ENCODE measurements at places on chromosomes 3 and 15.

GRCh38 chr3:16828815-16829214 lies 55.9 kb upstream of the PLCL2 start:
- DNase-seq: peak; percentile 44

- DNase-seq: no peak
Observed at GRCh38 chr15:31464216-31465082, 137.8 kb downstream of the KLF13 start.

DNA sequence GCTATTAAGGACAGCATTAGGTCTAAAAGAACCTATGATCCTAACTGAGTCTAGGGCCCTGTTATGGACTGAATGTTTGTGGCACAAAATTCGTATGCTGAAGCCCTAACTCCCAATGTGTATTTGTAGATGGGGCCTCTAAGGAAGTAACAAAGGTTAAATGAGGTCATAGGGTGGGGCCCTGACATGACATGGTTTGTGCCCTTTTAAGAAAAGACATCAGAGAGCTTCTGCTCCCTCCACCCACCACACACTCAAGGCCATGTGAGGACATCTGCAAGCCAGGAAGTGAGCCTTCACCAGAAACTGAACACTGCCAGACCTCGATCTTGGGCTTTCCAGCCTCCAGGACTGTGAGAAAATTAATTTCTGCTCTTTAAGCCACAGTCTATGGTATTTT lies 49.2 kb downstream of the PHC3 start:
- no peak for DNase-seq

GRCh38 chr15:28117432-28117990 lies 18.4 kb upstream of the OCA2 start:
- no peak for DNase-seq

GRCh38 chr3:128424508-128425069 lies 42.1 kb downstream of the DNAJB8 start:
- DNase-seq: no peak

- DNase-seq: no peak
Observed at GRCh38 chr15:101559952-101560351, 70.4 kb upstream of the PCSK6 start.

- DNase-seq: no peak
Observed at GRCh38 chr3:187639927-187640568, 30.1 kb downstream of the SST start.

GRCh38 chr3:13617981-13618380 lies 69.1 kb downstream of the FBLN2 start:
- DNase-seq: no peak

GRCh38 chr15:45456212-45457106 lies 66.1 kb downstream of the SLC30A4 start:
- peak; percentile 37 for DNase-seq

- no peak for DNase-seq
Observed at GRCh38 chr15:78402061-78402610, 35.9 kb upstream of the IREB2 start.

DNA sequence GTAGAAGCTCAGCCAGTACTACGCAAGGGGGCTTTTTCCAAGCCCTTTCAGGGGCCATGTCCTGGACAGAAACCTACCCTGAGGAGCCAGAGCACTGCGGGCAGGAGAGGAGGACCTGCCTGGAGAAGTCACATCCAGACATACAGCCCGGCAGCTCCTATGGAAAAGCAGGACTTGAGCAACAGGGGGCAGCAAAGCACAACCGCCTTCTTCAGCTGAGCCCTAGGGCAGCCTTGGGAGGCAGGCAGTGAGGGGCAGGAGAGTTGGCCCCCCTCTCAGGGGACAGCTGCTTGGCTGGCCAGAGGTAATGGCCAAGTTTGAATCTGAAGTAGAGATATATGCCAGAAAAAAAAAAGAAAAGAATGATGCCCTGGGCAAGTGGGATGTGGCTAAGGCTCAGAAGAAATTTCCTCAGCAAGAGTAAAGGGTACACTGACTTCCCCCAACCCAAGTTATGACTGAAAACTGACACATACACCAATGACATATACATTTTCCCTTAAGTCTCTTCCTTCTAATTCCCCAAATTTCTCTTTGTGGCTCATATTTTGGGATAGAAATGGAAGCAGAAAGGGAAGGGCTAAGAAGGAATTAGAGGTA lies 56.9 kb downstream of the CYP19A1 start:
- no peak for DNase-seq

DNA sequence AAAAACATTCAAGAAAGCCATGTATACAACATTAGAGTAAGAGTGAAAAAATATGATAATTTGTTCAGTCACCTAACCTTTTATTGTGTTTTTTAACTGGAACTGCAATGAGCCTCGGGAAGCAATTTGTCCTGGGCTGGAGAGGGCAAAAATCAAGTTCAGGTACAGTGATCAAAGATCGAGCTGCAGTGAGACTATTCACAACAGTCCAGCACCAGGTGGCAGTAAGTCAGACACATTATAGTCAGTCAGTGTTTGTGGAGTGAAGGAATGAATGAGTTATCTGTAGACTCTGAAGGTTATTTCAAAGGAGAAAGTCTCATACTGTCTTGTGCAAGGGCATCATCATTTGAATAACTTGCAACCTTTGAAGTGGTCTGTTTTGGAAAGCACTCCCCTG lies 116.6 kb downstream of the CHDH start:
- no peak for DNase-seq

DNA sequence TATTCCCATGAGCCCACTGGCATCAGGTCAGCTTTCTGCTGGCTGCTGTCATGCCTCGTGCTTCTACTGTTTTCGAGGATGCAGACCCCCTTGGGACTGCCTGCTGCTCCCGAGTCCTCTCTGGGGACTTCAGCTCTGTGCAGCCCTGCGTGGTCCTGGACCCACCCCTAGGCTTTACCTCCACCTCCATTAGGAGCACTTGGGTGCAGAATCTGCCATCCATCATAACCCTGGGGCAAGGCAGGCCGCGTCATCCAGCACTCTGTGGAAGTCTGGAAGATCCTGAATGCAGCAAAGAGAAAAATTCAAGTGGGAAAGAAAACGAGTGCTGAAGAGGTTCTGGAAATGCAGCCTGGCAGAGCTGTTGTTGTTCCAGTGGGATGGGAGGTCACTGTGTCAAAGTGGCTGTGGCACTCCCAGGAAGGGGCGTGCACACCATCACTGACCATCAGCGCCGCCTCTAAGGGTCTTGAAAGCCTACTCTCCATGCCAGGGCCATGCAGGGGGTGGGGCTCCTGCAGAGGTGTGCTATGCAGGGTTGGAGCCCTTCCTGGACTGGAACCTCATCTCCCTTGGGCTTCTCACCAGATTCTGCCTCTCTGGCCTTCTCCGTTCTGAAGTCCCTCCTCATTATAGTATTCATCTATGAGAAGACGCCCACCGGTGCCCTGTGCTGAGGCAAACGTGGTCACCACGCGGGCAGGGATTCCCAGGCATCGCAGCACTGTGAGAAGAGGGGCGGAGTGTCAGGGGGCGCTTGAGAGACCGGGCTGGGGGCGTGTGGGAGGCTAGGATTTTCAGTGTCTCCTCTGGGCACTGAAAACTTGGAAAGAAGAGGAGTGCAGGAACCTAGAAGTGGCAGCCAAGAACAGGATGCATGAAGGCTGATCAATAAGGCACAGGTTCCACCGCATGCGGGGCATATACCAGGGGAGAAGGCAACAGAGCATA lies 12.5 kb downstream of the EPB42 start:
- DNase-seq: no peak

DNA sequence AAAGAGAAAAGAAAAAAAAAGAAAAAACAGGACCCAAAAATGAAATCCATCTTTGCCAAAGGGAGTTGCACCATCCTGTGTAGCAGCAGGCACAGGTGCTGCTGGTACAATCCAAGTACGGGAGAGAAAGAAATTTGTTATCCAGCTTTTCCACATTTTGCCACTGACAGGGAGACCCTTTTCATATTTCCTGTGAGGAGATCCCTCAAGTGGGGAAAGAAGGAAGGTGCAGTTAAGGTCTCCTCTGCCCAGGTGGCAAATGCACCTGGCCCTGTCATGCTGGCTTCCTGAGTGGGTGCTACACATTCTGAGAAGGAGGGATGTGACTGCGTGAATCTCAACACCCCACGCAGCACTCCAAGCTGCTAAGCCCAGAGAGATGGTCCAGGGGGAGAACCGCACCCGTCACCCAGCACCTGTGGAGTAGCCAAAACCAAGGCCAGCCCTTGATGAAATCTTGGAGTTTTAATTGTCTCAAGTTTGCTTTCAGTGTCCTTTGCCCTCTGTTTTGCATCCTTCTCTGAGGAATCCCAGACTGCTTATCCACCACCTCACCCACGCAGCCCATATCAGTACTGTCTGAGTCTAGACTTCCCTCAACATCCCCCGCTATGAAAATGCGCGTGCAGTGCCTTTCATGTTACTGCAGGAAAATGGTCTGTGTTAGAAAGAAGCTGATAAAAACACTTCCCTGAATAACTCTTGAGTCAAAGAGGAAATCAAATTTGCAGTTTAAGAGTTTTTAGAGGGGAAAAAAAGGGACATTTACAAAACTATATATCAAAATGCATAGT lies 141.9 kb upstream of the THBS1 start:
- no peak for DNase-seq

GRCh38 chr3:47578119-47578632 lies 489 bp downstream of the CSPG5 start:
- peak; percentile 38 for DNase-seq

DNA sequence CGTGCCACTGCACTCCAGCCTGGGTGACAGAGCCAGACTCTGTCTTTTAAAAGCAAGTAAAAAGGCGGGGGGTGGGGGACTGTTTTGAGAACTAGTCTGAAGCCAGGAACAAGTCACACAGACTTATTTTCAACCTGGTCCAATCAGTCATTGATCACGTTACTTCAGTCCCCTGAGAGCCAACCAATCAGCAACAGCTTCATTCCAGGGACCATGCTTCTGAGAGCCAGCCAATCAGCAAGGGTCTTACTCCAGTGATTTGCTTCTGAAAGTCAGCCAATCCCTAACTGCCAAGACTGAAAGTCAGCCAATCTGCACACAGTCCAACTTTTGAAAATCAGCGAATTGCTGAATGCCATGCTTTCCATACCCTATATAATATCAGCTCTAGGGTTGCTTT lies 48.6 kb upstream of the C15orf39 start:
- no peak for DNase-seq

GRCh38 chr3:119912220-119912619 lies 130.3 kb downstream of the NR1I2 start:
- no peak for DNase-seq

GRCh38 chr3:18667552-18667951 lies 242.4 kb upstream of the SATB1 start:
- DNase-seq: no peak

GRCh38 chr15:45594319-45594718 lies 7.1 kb downstream of the BLOC1S6 start:
- no peak for DNase-seq

GRCh38 chr15:92954578-92954977 lies 54.5 kb downstream of the CHD2 start:
- DNase-seq: no peak

DNA sequence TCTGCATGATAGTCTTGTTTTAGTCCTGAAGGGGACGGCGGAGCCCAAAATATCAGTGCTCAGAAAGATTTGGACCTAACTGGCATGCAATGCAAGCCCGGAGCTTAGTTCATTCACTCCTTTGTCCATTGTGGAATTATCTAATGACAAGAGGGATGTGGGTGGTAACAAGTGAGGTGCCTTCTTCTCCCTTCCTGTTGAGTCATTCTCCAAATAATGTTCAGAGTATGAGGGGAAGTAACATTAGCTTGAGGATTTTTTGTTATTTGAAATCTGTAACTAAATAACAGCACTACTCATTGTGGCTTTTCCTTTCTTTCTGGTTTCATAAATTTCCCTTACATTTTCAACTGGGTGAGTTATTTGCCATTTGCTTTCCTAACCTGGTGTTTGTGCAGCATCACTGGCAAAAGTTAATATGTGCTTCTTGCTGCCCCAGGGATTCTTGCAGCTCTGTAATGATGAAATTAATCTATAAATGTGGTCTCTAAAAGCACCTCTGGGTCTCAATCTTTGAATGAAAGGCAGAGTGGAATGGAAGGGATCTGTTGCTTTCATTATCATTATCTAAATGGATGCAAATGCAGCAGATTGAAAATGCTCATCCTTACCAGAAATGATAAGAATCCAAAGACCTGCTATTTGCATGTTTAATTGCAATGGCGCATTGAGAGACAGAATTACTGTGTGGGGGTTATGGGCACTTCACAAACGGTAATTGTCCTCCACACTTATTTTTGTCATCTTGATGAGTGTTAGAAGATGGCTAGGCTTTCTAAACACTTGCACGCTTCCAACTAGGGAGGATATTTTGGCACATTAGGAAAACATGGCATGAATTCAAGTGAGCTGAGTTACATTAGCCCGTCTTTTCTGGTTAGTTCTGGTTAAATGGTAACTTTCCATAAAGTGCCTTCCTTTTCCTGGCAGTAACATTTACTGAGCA lies 89.9 kb upstream of the MITF start:
- no peak for DNase-seq

- no peak for DNase-seq
Observed at GRCh38 chr3:38950581-38950980, 101.2 kb downstream of the SCN11A start.

GRCh38 chr3:158718490-158719170 lies 13.6 kb downstream of the RARRES1 start:
- DNase-seq: no peak

DNA sequence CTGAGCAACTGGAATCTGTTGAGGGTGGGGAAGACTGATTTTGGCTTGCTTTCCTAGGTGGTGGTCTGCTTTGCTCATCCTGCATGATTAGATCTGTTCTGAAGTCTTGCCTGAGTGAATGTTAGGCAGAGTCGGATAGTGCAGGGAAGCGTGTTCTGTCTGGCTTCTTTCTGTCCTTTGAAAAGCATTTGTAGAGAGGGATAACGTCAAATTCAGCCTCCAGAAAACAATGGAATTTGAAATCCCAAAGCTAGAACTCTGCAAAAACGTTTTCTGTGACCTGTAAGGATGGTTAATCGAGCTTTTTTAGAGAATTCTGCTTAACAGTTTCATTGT lies 1.4 kb downstream of the GLCE start:
- no peak for DNase-seq

Data from stimulated activated CD4-positive, alpha-beta T cell treated with anti-CD3 and anti-CD28 coated beads, Interleukin-4, amount 100 ng/mL, for 1 hour (primary cell).